NCI-H2171 (cell line): ENCODE measurements at places on chromosomes 5 and 9.

- no peak for DNase-seq
These were observed 357.8 kb upstream of the RGMB start for GRCh38 chr5:98415663-98416062.

DNA sequence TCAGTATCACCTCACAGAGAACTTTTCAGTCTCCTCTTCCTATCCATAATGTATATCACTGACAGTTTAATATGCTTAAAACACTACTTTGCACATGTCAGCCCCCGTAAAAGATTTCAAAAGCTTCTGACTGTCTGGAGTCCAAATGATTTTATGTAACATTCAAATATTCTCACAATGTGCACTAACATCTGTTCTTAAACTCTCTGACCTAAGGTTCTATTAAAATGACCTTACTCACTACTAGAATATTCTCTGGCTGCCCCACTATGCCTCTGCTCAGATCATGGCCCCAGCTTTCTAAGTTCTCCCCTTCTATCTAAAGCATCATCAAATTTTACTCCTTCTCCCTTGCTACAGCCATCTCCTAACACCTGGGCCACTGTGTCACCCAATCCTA, 52.5 kb downstream of the AP3B1 start:
- DNase-seq, result no peak

- DNase-seq, result no peak
These were observed 2.4 kb downstream of the MLANA start for GRCh38 chr9:5893134-5893505.

- DNase-seq, result no peak
These were observed 31.1 kb downstream of the FGD3 start for GRCh38 chr9:92978345-92978875.

DNA sequence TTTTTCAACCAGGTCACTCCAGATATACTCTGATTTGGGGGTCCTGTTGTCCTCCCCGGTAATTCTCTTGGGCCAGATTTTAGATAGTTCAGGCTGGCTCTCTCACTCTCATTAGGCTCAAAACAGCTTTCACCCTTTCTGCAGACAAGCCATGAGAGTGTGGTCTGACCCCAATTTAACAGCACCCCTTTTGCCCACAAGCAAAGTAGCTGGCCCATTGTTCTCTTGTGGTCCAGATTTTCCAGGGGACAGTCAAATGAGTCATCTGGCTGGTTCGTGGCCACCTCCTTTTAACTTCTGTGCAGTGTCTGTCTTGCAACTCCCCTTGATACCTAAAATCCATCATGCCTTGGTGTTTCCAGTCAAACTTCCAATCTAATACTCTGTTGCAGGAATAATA, 16.5 kb downstream of the BHMT2 start:
- no peak for DNase-seq

GRCh38 chr5:122493091-122494021, 181.3 kb downstream of the SNCAIP start:
- DNase-seq, result no peak

- no peak for DNase-seq
These were observed 124.8 kb downstream of the CRB2 start for GRCh38 chr9:123480791-123481190.

DNA sequence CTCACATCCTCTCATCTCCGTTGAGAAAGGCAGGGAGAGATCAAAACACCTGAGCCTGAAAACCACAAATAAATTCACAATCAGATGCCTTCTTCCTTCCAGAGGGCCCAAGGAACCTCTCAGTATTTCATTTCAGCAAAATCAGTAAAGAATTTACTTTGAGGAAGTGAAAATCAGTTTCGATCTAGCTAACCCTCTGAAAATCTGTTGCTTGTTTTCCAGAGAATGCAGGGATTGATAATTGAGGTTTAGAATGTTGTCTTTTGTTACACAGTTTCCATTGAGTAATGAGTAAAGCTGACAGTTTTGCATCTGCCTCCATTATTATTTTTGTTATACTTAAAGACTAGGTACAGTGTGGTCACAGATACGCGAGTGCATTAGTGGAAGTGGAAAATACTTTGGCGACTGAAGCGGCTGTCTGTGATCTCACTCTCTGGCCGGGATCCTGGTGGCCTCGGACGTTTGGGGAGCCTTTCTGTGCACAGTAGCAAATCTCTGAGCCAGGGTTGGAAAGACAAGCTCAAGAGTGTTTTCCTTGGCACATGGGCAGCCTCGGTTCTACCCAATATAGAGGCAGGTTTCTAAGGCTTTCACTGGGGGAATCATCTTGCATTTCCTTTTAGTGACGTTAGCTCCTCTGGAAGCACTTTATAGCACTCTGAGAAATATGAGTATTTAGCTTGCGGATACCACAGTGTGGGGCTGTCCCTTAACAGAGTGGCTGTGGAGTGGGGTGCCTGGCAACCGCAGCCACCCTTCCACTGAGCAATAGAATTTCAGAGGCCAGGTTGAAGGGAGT, 32.2 kb upstream of the ANGPTL2 start:
- no peak for DNase-seq

- DNase-seq, result no peak
These were observed 109.4 kb downstream of the CDC42SE2 start for GRCh38 chr5:131373265-131373664.

DNA sequence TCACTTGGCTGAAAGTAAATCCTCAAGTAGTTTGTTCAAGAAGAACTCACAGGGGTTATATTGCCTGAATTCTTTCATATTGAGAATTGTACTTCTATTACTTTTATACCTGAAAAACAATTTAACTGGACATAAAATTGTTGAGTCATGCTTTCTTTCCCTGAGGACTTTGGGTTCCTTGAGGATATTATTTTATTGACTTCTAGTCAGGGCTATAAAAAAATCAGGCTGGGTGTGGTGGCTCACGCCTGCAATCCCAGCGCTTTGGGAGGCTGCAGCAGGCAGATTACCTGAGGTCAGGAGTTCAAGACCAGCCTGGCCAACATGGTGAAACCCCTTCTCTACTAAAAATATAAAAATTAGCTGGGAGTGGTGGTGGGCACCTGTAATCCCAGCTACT, 17.9 kb upstream of the CDC42SE2 start:
- no peak for DNase-seq

GRCh38 chr9:68780720-68781119, 75.7 kb downstream of the PIP5K1B start:
- no peak for DNase-seq

GRCh38 chr5:12861886-12862654, 957.8 kb upstream of the CTNND2 start:
- DNase-seq, result no peak

GRCh38 chr5:443239-444151, 519 bp downstream of the EXOC3 start:
- no peak for DNase-seq

DNA sequence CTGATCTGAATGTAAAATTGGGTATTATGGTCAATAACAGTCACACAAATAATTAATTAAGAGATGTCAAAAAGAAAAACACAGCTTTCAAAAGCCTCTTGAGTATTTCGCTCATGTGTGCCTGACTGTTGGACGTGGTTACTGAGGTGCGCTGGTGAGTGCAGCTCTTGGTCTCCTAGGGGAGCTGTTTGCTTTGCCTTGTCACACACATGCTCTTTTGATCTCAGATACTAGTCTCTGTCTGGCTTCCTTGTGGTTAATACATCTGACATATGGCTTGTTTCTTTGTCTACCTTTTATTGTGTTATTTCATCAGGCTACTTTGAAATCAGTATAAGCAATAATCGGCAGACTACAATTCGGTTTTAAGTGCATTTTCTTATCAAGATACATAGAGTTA, 51.5 kb downstream of the PCSK1 start:
- DNase-seq, result peak; percentile 13

DNA sequence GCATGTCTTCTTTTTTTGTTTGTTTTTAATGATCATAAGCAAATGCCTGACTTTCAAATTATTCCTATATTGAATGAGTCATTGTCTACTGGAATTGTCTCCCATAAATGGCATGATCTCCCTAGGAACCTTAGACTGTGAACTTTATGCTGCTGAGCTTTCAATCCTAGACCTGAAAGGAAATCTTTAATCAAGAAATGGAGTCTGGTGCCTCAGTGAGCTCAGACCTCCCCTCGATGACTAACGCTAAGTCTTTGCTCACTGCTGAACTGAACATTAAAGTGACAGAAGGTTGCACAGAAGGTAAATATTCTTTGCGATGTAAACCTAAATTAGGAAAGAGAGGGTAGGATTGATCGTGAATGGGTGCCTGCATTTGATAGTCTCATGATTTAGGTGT, 745.2 kb upstream of the WWC1 start:
- no peak for DNase-seq

GRCh38 chr5:168939887-168940544, 360.8 kb upstream of the PANK3 start:
- no peak for DNase-seq

DNA sequence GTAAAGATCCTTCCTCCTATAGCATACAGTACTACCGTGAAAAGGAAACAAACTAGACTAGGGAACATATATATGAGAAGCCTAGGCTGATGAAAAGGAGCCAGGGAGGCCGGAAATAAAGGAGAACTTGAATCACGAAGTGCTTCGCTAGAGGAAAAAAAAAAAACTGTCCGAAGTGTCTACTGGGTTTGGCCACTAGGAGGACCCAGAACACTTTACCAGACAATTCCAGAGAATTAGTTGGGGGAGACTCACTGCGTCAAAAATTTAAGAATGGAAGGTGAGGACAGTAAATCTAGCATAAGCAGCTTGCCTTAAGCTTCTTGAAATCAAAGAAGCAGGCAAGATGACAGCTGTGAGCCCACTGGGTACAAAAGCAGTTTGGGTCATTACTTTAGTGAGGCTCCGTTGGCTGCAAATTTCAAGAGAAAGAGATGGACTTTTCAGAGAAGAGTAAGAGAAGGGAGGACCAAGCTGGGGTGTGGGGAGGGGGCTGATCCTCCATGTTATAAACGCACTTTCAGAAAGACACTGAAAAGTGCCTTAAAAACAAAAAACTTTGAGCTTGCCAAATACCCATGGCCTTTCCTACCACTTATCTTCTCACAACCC, 47.4 kb downstream of the P4HA2 start:
- no peak for DNase-seq

- DNase-seq, result no peak
These were observed 30.0 kb downstream of the FGD3 start for GRCh38 chr9:92977279-92977678.

- no peak for DNase-seq
These were observed 98.2 kb upstream of the ALDH1A1 start for GRCh38 chr9:73050887-73051550.

GRCh38 chr9:5543875-5544702, 33.8 kb downstream of the PDCD1LG2 start:
- no peak for DNase-seq

- no peak for DNase-seq
These were observed 292.0 kb downstream of the FANCC start for GRCh38 chr9:95025213-95026147.

DNA sequence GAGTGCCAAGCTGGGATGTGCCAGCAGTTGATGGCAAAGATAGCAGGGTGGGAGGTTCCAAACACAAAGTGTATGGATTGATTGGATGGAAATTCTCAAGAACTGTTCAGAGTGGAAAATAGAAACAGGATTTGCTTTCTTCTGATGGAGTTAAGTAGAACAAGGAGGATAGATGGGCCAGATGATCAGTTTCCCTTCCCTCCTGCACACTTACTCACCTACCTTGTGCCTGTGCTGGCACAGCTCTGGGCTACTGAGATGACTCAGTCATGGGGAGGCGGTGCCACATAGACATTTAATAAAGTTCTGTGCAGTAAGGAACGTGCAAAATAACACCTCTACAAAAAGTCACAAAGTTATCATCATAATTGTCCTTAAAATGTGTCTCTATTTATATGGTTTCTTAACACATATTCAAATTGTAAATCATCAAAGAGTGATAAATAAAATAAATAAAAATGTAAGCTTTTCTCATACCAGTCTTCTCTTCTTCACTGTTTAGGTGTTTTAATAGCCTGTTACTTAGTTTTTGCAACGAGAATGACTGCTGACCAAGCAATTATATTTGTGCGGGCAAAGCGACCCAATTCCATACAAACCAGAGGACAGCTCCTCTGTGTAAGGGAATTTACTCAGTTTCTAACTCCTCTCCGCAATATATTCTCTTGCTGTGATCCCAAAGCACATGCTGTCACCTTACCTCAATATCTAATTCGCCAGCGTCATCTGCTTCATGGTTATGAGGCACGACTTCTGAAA, 12.7 kb downstream of the PTPDC1 start:
- no peak for DNase-seq

DNA sequence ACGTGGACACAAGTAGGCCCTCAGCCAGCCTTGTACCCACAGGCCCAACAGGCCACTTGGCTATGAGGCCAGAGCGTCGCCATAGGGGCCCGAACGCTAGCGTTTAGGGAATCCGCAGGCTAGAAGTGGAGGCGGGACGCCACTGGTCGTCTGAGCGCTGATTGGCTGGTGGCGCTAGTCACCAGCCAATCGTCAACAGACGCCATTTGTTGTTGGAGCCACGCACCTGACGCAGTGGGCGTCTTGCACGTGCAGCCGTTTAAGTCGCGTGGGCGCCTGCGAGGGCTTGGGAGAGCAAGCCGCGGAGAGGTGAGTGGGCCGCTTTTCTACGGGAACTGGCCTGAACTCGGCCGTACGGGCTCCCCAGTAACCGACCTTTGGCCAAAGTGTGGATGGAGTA, at the start of gene DDX4:
DDX4 (plus strand) TSS at position 269 of the 400 bp plus-strand sequence. CDS start 903 bp downstream, outside the sequence.
- DNase-seq, result no peak

GRCh38 chr5:95886340-95887044, 64.0 kb upstream of the GLRX start:
- DNase-seq, result no peak

- DNase-seq, result no peak
These were observed 161.7 kb downstream of the GLIS3 start for GRCh38 chr9:4138180-4138579.

GRCh38 chr9:72931437-72931836, 21.4 kb downstream of the ALDH1A1 start:
- no peak for DNase-seq

GRCh38 chr5:17398431-17398830, 99.6 kb upstream of the TAF11L2 start:
- peak; percentile 86 for DNase-seq

- DNase-seq, result no peak
These were observed 137.0 kb upstream of the ACOT12 start for GRCh38 chr5:81530919-81531318.

- DNase-seq, result peak; percentile 85
These were observed 143.7 kb downstream of the TRIO start for GRCh38 chr5:14286574-14287421.

- no peak for DNase-seq
These were observed 284.7 kb downstream of the FANCC start for GRCh38 chr9:95032580-95033341.
